ENCODE measurements at places on chromosomes 3 and 15.

DNA sequence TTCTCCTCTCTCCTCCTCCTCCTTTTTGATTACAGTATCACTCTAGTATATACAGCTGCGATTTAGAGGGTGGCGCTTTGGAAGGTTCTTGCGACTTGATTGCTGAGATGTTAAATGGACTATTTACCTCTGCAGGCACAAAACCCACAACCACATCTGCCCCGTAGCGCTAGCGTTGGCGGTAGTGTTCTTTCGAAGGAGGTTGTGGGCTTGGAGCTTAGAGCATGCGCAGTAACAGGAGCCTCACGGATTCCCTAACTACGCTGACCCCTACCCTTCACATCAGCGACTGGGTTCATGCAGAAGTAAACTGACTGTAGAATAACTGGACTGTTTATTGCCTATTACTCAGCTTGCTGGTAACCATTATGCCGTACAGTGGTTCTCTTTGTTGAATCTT is 58.0 kb downstream of the CGGBP1 start:
- DNase-seq = no peak

DNA sequence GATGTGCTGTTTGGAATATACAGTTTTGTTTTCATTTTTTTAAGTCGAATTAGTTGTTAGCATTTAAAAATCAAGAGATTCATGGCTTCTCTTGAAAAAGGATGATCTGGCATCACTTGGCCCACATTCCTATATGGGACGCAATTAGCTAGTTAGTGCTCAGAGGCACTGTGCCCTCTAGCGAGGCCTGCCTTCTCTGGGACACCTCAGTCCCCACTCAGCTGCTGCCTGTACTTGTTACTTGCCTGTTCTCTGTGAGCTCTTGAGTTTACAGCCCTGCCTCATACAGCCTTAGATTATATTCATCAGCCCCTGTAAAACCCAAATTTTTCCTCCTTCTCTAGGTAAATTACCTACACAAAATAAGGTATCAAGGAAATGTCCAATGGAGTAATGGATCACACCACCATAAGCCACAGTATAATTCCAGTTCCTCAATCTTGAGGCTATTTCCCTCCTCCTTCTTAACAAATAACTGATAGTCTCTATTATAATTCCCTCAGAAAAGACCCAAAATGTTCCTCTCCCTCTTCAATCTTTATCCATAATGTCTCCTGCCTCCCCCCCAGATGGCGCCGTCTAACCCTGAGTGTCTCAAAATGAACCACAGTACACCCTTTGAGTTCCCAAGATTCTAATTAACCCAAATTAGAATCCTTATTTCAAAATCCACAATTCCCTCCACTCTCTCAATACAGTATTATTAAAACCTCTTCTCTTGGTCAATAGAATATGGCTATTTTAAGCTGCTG is 2.7 kb downstream of the ZMAT3 start:
- no peak for DNase-seq

GRCh38 chr3:4588466-4588865 is 95.3 kb downstream of the ITPR1 start:
- DNase-seq = no peak

GRCh38 chr15:75389791-75390382 is 21.5 kb upstream of the MAN2C1 start:
- DNase-seq = no peak

GRCh38 chr3:78988324-78988723 is 779.5 kb downstream of the ROBO1 start:
- DNase-seq = no peak

DNA sequence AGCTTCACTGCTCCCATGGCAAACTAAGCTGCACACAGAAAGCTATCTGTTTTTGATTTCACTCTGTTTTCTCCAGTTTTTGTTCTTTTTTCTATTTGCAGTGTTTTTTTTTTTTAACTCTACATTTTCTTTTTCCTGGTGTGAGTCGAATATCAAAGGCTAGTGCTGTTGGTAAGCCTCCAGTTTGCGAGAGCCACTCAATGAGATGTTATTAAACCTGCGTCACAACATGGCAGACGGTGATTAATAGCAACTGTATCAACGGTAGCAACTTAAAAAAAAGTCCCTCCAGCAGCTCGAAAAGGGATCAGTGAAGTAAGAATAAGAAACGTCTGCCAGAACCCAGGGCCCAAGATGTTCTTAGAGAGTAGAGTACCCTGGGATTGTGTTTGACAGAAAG is 84.1 kb downstream of the MEIS2 start:
- DNase-seq = no peak

- DNase-seq = no peak
Observed at GRCh38 chr3:34178415-34178814, 380.0 kb downstream of the PDCD6IP start.

GRCh38 chr3:152243721-152244516 is 24.8 kb upstream of the MBNL1 start:
- DNase-seq = no peak

GRCh38 chr3:38564631-38565338 is 68.6 kb downstream of the EXOG start:
- DNase-seq = no peak

DNA sequence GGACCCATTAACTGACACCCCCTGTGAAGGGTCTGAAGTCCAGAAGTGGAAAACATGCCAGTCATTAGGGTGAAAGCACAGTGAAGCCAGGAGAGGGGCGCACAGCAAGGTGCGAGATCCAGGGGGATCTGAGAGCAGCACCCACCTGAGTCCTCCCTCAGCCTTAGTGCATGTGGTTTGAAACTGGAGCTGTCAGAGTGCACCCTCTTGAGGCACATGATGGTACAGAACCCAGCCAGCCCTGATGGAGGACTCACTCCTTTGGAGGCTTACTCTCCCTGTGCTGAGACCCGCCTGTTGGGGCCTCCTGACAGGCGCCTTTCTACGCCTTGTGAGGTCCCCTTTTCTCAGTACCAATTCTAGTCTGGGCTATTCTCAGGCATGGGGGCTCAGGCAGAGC is 77.8 kb downstream of the IL20RB start:
- no peak for DNase-seq

- DNase-seq = no peak
Observed at GRCh38 chr3:57733790-57734189, 22.3 kb upstream of the SLMAP start.

- no peak for DNase-seq
Observed at GRCh38 chr3:30181581-30181980, 424.8 kb upstream of the TGFBR2 start.

- DNase-seq = no peak
Observed at GRCh38 chr3:141093971-141094684, 43.0 kb downstream of the SPSB4 start.

DNA sequence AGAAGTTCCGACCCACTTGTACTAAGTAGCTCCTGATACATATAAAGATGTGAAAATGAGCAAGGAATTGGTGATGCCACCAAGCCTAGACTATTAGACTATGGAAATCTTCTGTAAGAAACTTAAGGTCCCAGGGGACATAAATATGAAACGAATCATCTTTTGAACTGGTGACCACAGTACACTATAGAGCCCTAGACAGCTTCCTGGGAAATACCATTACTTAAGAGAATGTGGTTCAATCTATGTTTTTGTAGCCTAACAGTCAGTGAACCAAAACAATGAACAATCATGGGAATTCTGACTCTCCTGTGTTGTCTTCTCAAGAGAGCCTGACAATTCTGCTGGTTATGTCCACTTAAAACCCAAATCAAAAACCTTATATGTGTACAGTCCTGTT is 191.6 kb downstream of the GREM1 start:
- DNase-seq = no peak

GRCh38 chr3:193831495-193832455 is 238.8 kb downstream of the OPA1 start:
- no peak for DNase-seq

DNA sequence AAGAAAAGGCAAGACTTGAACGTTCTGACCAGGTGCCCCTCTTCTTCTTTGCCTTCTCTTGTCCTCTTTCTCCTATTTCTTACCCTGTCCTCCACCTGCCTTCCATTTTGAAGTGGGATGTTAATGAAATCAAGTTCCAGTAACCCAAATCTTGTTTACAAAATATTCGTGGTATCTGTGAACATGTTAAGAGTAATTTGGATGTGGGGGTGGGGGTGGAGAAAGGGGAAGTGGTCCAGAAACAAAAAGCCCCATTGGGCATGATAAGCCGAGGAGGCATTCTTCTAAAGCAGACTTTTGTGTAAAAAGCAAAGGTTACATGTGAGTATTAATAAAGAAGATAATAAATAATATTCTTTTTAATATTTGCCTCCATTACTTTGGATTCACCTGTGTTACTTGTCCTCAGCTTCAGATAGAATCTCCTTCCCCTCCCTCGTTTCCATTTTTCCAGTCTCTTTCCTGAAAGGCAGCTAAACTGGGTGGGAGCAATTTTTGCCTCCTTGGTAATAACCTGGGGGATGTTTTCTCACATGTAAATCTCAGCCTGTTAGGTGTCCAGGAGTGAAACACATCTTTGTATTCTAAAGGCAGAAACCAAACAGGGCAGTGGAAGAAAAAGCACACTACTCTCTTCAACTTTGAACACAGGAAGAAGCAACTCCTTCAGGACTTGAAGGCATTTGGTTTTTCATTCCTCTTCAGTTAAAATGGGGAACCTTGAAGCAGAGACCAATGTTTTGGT is 3.2 kb downstream of the CHST2 start:
- DNase-seq = no peak
